ENCODE measurements at places on chromosomes 12 and 14. TPM values are rescaled to one million over a fixed set of nuclear protein-coding genes. Genes with fewer than 3 reads are reported as not detected.

The ATL1 gene
- 3.7 TPM for total RNA-seq

The RPL10L gene
- total RNA-seq = not detected

The SLC17A8 gene
- not detected for total RNA-seq

The PROX2 gene
- total RNA-seq = not detected

The KRT78 gene
- not detected for total RNA-seq

The TOMM20L gene
- total RNA-seq = not detected

The GLIPR1L1 gene
- not detected for total RNA-seq

The ANO2 gene
- total RNA-seq = not detected

The DAO gene
- total RNA-seq = not detected

The IFNG-AS1 gene
- not detected for total RNA-seq

The LBHD2 gene
- total RNA-seq = not detected

The DDN gene
- total RNA-seq = not detected

The CCDC60 gene
- total RNA-seq = not detected

The TMTC1 gene
- 26.6 TPM for total RNA-seq

The SOAT2 gene
- under 0.01 TPM for total RNA-seq

The RNASE8 gene
- not detected for total RNA-seq

The ADAMTS20 gene
- total RNA-seq = not detected

Measured in bronchus fibroblast of lung (primary cell).